Ovary (tissue), 10 donors: ENCODE measurements at places on chromosomes 6 and 20. TPM values are rescaled to one million over a fixed set of nuclear protein-coding genes. Genes with fewer than 3 reads are reported as not detected.
A peak's percentile ranks its signal among the peaks of the same experiment; 100 is the strongest.

DNA sequence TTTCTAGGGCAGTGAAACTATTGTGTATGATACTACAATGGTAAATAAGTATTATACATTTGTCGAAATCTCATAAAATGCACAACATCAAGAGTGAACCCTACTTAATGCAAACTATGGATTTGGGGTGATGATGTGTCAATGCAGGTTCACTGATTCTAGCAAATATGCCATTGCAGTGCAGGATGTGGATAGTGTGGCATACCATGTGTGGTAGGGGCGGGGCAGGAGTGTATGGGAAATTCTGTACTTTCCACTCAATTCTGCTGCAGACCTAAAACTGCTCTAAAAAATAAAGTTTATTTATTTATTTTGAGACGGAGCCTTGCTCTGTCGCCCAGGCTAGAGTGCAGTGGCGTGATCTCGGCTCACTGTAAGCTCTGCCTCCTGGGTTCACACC is 44.3 kb downstream of the ABHD12 start:
- no peak for DNase-seq

Gene PPP1R14C
- polyA plus RNA-seq, result 0.30 TPM

Gene CAP2
- polyA plus RNA-seq, result 5.0 TPM

DNA sequence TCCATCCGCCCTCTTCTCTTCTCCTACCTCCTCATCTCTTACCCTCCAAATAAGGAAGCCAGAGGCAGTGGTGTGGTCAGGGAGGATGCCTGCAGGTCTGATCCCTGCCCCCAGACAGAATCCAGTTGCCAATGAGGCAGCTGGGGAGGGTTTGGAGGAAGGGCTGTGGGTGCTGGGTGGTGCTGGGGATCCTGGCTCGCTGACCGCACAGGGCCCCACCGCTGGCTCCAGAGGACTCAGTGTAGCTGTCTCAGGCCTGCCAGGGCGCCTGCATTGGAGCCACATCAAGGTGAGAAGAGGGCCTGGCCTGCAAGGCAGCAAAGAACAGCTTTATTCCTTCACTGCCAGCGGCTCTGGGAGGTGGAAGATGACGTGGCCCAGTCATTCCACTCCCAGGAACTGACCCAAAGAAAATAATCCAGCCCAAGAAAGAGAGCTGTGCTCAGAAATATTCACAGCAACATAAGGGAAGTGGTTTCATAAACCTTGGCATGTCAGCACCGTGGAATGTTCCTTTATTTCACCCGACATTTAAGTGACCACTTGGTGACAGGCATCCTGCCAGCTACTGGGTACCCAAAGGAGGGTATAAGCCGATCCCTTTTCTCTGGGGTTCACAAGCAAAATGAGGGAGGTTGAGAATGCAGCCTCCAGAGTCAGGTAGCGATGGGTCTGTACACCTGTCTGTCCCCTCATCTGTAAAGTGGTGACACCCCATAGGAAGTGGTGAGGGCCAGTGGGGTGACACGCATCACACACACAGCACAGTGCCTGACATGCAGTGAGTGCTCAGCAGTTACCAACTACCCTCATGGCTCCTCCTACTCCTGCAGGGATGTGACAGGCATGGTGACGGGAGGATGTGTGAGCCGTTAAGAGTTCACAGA is 125.1 kb downstream of the SNX5 start:
- DNase-seq, result peak; percentile 63

DNA sequence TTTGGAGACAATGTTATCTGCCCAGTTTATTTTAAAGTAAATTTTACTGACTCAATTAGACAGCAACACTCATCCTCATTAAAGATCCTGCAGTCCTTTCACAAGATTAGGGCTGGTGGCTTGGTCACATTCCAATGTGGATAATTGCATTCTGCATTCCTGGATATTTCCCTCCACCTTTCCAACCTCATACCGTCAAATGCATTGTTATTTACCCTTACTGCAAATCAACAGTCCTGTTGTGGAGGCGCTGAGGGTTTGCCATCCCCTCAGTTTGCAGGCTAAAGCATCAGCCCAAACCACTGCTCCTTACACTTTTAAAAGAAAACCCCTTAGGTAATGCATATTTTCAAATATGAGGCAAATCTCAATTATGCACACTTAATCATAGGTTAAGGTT is 5.4 kb downstream of the CITED2 start:
- DNase-seq, result no peak

GRCh38 chr6:80523010-80523409 is 416.5 kb downstream of the BCKDHB start:
- DNase-seq, result no peak

Gene VPS52
- 39.5 TPM for polyA plus RNA-seq

DNA sequence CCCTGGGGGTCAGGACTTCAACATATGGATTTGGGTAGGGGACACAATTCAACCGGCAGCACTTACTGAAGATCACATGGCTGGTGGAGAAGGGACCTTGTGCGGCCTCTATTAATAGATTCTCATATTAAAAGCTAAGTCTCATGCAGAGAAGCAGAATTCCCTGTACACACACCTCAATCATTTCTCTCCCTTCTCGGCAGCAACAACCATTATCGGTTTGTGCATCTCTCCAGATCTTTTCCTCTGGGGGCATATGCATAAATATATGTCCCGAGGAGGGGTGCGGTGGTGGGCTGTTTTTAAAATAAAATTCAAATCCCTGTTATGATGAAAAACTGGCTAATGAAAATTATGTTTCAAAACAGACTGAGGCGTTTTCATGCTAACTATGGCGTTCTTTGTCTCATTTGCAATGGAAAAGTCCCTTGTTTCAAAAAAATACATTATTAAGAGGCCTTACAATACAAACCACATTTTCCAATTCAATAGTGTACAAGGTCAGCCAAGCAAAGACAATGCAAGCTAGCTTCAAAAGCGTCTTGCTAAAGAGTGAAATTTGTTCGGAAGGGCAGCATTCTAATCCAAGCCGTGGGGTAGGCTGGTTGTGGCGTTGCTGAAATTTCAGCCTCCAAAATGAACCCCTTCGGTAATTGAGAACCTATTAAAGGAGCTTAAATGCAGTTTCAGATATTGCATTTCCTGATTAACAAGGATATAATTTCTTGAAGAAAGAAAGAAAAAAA is 17.3 kb downstream of the APCDD1L start:
- DNase-seq, result no peak

- peak; percentile 30 for DNase-seq
Measured at GRCh38 chr6:16700202-16700915, 60.9 kb downstream of the ATXN1 start.

GRCh38 chr20:49583669-49584417 is 15.9 kb upstream of the PTGIS start:
- peak; percentile 89 for DNase-seq

- no peak for DNase-seq
Measured at GRCh38 chr20:45459606-45460005, 9.9 kb upstream of the WFDC2 start.

GRCh38 chr20:58150772-58151171 is 77.7 kb downstream of the ANKRD60 start:
- no peak for DNase-seq

Gene GTSF1L
- not detected for polyA plus RNA-seq

Gene C2
- polyA plus RNA-seq, result 8.6 TPM

- DNase-seq, result peak; percentile 27
Measured at GRCh38 chr6:169247991-169248390, 5.7 kb downstream of the THBS2 start.

- no peak for DNase-seq
Measured at GRCh38 chr20:6976106-6976900, 208.8 kb downstream of the BMP2 start.

Gene DLGAP4
- 53.1 TPM for polyA plus RNA-seq

Gene HSPA1A
- 44.6 TPM for polyA plus RNA-seq

Gene GCNT2
- 3.4 TPM for polyA plus RNA-seq

DNA sequence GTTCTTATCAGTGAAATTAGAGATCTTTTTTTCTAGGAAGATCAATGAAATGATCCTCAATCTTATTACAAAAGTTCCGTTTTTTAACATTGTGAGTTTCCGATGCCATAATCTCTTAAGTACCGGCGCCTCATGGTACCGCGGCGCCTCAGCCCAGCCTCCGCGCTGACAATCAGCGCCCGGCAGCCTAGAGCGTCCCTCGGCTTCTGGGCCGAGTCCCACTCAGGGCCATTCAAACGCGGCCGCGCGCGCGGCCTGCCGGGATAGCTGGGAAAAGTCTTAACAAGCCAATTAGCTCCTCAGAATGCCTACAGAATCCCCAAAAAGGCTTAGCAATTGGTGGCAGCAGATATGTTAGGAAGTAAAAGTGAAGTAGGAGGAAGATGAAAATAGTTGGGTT is 204.8 kb downstream of the ADGB start:
- DNase-seq, result no peak

GRCh38 chr6:150902142-150902776 is 36.8 kb downstream of the MTHFD1L start:
- DNase-seq, result no peak

- no peak for DNase-seq
Measured at GRCh38 chr6:143449714-143450452, 612 bp downstream of the ADAT2 start.

GRCh38 chr6:13384506-13384905 is 56.2 kb upstream of the TBC1D7 start:
- DNase-seq, result no peak

DNA sequence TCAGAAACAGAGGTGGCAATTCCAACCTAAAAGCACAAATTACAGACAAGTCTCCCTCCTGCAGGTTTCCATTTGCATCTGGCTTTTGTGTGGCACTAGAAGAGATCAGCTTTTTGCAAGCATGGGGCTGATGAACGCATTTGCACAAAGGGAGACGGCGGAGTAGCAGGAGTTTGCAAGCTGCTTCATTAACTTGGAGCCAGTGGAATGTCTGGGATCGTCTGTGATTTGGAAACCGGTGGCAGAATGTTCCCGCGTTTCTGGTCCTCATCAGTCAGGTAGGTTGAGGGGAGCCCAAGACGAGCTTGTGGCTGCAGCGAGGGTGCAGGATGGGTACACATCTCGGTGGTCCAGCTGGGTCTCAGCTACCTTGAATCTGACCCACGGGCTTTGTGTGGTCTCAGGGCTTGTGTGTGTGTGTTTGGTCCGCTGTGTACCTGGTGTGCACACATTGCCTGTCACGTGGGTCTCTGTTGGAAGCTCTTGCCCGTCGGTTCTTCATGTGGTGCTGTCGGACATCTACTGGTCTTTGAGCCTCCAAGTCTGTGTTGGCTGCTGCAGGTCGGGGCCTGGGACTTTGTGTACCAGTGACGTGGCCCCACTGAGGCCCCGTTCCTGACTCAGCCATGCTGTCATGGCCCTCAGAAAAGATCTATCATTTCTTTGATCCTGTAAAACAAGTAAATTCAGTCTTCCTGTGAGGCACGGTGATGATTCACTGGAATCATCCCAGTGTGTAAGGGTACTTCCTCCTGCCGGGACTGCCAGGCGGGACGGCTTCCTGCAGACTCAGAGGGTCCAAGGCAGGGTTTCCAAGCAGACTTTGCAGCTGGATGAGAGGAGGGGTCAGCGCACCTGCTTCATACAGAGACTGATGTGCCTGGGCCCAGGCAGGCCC is 12.4 kb upstream of the MYT1 start:
- no peak for DNase-seq

DNA sequence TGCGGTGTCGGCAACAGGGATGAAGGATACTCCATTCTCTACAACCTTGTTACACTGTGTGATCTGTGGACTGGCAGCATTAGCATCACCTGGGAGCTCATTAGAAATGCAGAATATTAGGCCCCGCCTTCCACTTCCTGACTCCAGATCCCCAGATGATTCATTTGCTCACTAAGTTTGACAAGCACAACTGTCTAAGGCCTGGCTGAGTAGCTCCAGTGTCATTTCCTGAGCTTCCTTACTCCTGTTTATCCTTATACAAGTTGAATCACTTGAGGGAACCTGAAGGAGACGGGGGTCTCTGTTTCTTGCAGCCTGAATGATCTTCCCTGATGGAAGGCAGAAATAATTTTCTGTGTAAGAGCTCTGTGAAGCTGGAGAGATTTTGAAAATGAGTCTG is 32.7 kb upstream of the PROKR2 start:
- no peak for DNase-seq

- DNase-seq, result no peak
Measured at GRCh38 chr6:52820198-52820597, 16.6 kb upstream of the GSTA1 start.

Gene SRMS
- polyA plus RNA-seq, result not detected

- DNase-seq, result no peak
Measured at GRCh38 chr6:30893001-30893591, 8.8 kb downstream of the DDR1 start.

Gene GPR31
- not detected for polyA plus RNA-seq

Gene PREP
- polyA plus RNA-seq, result 14.0 TPM

- DNase-seq, result peak; percentile 40
Measured at GRCh38 chr20:32458061-32458836, 100.1 kb downstream of the ASXL1 start.

Gene ZC3H12D
- polyA plus RNA-seq, result 0.18 TPM

Gene TRAPPC3L
- polyA plus RNA-seq, result 0.20 TPM

DNA sequence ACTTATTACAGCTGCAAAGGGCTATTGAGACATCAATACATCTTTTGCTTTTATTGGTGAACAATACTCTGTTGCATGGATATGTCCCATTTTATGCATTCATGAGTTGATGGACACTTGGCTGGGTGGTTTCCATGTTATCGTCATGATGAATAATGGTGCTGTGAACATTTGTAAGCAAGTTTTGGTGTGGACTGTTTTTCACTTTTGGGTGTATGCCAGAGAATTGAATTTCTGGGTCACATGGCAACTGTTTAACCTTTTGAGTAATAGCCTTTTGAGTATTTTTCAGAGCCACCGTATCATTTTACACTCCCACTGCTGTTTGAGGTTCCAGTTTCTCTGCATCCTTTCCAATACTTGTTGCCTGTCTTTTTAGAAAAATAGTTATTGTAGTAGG is 107.0 kb downstream of the JARID2 start:
- no peak for DNase-seq

Gene PPIL4
- 32.5 TPM for polyA plus RNA-seq

Gene ARFGEF3
- polyA plus RNA-seq, result 0.27 TPM

DNA sequence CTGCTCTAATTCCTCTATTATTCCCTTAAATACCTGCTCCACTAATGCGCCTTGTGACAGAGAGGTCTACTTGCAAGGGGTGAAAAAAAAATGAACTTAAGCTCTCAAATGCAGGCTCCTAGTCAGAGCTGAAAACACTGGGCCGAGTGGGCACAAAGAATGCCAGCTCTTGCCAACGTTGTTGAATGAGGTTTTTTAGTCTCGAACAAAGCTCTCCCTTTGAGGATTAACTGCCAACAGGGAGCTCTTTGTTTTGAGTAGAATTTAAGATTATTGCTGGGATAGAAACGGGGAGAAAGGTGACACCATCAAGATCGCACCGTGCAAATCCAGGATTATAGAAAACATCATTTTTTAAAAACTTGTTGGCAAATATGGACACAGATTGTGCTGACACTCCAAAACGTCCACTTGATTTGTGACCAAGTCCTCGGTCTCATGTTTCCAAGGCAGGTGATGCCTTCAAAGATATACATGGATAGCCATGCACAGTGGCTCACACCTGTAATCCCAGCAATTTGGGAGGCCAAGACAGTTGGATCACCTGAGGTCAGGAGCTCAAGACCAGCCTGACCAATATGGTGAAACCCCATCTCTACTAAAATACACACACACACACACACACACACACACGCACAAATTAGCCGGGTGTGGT is 163.2 kb downstream of the BMP7 start:
- DNase-seq, result no peak

Gene LY6G6D
- not detected for polyA plus RNA-seq

GRCh38 chr6:166523782-166524559 is 62.5 kb downstream of the RAMACL start:
- DNase-seq, result no peak

GRCh38 chr6:46138281-46138680 is 8.5 kb downstream of the ENPP4 start:
- DNase-seq, result no peak

Gene MEP1A
- not detected for polyA plus RNA-seq
